Temporal lobe (tissue), 4 donors: ENCODE measurements at places on chromosomes 7 and 10. TPM values are rescaled to one million over a fixed set of nuclear protein-coding genes. Genes with fewer than 3 reads are reported as not detected.

Gene CCZ1
- 80.6 TPM for total RNA-seq

Gene HHEX
- total RNA-seq = 2.0 TPM

Gene TFEC
- 0.49 TPM for total RNA-seq

Gene CFAP70
- total RNA-seq = 0.49 TPM

Gene HNRNPH3
- total RNA-seq = 67.4 TPM

Gene CALHM1
- not detected for total RNA-seq

Gene UTF1
- not detected for total RNA-seq

Gene GRM3
- total RNA-seq = 86.5 TPM

Gene CUTC
- 7.1 TPM for total RNA-seq

Gene PGAM2
- 1.7 TPM for total RNA-seq

Gene FEZF1
- total RNA-seq = 0.25 TPM

Gene WNT16
- 0.74 TPM for total RNA-seq

Gene ASIC3
- 1.2 TPM for total RNA-seq

Gene DDX56
- 36.4 TPM for total RNA-seq

Gene ANKRD7
- 1.7 TPM for total RNA-seq

Gene PSD
- total RNA-seq = 99.6 TPM

Gene TRIM56
- 0.98 TPM for total RNA-seq

Gene TBL2
- 33.9 TPM for total RNA-seq

Gene LOXL4
- 0.25 TPM for total RNA-seq

Gene TMEM273
- total RNA-seq = 1.2 TPM

Gene ANXA8L1
- not detected for total RNA-seq

Gene MSMB
- not detected for total RNA-seq

Gene ZNF438
- total RNA-seq = 3.0 TPM

Gene TMEM176B
- 1.2 TPM for total RNA-seq
